ENCODE measurements at places on chromosomes 12 and 14.

DNA sequence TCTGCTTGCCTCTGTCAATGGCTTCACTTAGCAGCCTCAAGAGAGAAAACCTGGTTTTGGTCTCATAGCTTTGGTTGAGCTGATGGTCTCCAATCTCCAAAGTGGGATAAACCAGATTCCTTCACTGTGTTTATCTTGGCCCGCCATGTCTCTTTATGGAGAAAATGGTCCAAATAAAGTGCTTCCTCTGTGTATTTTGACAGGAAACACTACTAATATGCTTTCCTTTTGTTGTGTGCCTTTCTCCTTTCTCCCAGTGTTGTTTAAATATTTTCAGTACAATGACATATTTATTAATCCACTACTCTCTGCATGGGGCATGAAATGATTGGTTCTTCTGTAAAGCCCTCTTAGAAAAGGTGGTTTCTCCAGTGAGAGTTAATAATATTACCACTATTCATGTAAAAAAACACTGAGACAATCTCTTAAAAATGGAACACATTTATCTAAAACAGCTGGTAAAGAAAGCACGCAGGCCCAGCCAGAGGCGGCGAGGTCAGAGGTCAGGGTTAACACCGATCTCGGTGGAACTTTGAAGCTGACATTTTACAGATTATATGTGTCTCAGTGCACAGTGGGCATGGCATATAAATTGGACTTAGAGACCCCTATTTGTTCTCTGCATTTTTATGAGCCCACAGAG is 24.2 kb downstream of the TMEM30B start:
- DNase-seq, result no peak

DNA sequence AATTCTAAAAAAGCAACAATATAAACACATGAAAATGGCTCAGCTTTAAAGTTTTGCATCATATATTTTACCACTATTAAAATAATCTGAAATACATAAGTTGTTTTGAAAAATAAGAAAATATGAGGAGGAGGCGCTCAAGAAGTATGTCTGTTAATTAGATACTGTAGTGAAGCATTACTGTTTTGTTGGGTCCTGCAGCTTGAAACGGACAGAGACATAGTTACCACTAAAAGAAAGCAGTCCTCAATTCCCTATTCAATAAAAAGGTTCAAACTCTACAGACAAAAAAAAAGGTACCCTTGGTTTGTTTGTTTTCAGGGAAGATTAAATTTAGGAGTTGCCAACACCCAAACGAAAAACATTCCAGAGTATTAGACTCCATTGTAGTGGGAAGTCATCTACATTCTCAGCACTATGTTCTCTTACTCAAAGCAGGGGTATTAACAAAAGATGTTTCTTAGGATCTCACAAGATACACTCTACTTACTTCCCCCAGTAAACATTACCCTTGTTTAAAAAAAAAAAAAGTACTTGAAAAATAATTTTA is 3.0 kb downstream of the PAWR start:
- no peak for DNase-seq

DNA sequence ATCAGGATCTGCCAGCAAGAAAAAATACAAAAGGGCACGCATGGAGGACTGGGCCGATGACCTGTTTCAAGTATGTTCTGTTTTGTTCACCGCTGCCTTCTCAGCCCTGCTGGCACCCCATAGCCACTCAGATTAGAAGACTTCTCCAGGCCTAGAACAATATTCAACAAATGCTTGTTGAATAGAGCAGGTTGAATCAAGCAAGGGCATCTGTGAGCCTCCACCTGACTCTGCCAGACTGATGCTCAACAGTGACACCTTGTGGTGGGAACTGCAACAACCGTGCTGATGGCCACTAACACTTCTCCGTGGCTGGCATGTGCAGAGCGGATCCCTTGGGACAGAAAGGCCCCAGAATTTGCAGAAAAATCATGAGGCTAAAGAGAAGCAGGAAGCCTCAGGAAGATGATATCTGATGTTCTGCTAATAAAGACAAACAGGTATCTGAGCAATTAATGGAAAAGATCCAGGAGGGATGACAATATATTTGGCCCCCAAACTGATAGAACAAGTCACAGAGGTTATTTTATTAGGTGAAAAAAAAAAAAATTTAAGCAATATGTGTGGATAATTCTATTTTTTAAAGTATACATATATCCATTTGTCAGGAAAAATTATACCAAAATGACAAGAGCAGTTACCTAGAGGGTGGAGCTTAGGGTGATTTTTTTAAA is 114.3 kb downstream of the KSR2 start:
- no peak for DNase-seq

DNA sequence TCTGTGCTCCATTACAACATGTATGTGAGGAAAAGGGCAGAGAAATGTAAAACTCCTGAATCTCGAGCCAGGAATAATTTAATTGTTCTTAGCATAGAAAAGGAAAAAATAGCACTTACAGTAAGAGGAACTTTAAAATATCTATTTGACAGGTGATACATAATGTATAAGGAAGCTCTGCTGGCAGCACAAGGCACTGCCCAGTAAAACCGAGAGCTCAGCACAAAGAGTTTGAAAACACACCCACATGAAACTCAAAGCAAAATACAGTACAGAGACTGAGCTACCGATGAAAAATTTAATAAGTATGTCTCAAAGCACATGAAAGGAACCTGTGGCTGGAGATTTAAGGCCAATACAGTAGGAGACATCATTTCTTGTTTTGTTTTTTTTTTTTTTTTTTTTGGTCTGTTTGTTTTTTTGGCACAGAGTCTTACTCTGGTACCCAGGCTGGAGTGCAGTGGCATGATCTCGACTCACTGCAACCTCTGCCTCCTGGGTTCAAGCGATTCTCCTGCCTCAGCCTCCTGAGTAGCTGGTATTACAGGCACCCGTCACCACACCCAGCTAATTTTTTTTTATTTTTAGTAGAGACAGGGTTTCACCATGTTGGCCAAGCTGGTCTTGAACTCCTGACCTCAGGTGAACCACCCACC is 19.2 kb downstream of the CLIP1 start:
- no peak for DNase-seq

DNA sequence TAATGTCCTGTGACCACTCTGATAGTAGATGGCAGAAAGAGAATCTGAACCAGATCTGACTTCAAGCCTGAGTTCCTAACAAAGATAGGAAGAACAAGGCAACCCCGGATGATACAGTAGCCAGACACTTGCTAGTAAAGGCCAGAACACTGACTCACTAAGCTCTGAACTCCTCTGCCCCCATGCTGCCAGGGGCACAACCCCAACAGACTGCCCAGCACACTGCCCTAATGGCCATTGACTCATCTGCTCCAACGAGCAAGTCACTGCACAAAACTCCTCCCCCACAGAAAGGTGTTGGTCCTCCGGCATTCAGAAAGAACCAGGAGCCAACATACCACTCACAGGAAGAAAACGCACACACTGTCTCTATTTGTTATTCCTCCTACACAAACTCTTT is 179.6 kb upstream of the NUDT4 start:
- no peak for DNase-seq

DNA sequence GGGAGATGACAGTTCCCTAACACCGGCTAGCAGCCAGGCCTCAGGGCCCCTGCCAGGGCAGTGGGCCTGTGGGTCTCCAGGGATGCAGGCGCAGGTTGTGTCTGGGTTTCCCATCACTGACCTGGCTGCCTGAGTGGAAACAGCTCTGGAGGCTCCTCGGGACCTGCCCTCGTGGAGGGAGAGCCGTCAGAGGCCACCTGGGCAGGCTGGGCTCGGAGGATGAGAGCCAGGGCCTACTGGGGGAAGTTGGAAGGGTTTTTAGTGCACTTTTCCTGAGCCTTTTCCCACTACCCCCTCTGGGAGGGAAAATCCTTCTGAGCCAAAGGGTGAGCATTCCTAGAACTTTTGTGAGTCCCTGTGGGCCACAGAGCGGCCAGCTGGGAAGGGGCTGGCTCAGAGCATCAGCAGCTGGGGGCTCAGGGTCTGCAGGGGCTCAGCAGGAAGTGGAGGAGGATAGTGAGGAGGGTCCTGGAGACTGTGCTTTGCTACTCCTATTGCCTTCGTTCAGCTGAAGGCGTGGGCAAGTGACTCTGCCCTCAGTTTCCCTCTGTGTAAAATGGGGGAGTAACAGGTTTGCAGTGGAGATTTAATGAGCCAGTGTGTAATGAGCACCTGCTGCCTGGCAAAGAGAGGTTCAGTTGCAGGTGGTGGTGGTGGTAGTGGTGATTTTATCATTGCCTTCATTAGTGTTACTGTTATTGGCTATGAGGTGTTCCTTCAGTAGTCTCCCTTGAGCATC is 1.8 kb downstream of the SH2B3 start:
- DNase-seq, result no peak
